Fibroblast of skin of scalp (primary cell): ENCODE measurements at places on chromosomes 16 and 17.

- DNase-seq = no peak
Measured at GRCh38 chr17:48995304-48995973, 1.7 kb upstream of the IGF2BP1 start.

DNA sequence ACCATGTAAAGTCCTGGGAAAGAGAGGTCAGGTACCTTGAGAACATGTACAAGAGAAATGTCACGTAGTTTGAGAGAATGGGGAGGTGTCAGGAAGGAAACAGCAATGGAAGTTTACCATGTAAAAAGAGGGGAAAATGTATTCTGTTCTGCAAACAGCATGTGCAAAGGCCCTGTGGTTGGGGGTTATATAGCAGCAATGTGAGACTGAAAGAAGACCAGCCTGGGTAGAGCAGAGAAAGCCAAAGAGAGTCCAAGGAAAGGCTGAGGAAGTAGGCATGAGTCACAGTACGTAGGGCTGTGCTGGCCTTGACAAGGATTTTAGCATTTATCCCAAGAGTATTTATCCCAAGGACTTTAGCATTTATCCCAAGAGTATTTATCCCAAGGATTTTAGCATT, 141.3 kb upstream of the CACNG3 start:
- no peak for DNase-seq

DNA sequence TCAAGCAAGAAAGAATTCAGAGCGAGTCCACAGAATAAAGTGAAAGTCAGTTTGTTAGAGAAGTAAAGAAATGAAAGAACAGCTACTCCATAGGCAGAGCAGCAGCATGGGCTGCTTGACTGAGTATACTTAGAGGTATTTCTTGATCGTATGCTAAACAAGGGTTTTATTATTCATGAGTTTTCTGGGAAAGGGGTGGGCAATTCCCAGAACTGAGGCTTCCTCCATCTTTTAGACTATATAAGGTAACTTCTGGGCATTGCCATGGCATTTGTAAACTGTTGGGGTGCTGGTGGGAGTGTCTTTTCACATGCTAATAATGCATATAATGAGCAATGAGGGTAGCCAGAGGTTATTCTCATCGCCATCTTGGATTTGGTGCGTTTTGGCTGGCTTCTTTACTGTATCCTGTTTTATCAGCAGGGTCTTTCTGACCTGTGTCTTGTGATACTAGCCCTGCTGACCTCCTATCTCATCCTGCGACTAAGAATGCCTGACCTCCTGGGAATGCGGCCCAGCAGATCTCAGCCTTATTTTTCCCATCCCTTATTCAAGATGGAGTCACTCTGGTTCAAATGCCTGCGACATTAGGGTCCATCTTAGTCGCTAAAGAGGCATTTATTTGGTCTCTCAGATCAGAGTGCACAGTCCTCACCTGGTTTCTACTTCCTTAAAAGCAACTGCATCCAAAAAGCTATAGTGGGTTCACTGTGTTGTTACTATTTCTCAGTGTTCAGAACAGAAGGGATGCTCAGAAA, 100.6 kb upstream of the CACNG5 start:
- DNase-seq = no peak

DNA sequence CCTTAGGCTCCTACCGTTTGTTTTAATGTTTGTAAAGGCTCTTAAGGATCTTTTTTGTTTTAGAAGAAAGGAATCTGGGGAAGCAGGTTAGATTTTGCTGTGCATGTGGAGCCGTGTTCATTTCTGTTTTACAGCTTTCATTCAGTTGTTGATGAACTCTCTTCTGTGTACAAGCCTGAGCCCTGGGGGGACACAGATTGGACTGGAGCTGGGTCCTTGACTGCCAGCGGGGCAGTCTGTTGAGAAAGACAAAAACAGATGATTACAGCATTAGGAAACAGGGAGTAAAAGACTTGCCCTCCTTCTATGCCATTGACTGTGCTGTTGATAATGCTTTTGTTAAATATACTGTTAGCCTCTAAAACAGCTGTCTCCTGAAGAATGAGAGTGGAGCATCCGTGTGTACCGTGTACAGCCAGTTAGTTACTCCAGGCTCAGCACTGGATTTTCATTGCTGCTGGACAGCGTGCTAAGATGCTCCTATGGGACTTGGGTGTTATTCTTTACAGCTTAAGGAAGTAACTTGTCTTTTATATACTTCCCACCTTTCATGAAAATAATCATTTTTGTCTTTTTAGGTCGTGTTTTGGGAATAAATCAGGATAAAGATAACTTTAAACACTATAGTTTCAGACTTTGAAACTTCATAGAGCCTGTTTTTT, 3.2 kb downstream of the MAP1LC3B start:
- no peak for DNase-seq

- DNase-seq = peak; percentile 93
Measured at GRCh38 chr16:3950343-3951193, 70.1 kb upstream of the CREBBP start.

GRCh38 chr16:89155851-89156739, 15.5 kb upstream of the CDH15 start:
- DNase-seq = no peak

- DNase-seq = no peak
Measured at GRCh38 chr17:30273373-30273772, 18.4 kb downstream of the BLMH start.

GRCh38 chr16:50288026-50288425, 21.7 kb downstream of the ADCY7 start:
- no peak for DNase-seq

DNA sequence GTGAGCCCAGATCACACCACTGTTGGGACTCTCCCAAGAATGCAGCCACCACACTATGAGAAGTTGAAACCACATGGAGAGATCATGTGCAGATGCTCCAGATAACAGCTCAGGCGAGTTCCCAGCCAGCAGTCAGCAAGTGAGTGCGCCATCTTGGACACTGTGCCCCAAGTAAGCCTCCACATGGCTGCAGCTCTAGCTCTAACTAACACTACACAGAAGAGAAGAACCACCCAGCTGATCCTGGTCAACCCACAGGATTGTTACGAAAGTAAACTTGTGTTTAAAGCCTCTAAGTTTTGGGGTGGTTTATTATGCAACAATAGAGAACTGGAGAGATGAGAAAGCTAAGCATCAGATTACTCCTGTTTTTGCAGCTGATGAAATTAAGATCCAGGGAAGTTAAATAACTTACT, 25.8 kb downstream of the SLC38A7 start:
- DNase-seq = no peak

DNA sequence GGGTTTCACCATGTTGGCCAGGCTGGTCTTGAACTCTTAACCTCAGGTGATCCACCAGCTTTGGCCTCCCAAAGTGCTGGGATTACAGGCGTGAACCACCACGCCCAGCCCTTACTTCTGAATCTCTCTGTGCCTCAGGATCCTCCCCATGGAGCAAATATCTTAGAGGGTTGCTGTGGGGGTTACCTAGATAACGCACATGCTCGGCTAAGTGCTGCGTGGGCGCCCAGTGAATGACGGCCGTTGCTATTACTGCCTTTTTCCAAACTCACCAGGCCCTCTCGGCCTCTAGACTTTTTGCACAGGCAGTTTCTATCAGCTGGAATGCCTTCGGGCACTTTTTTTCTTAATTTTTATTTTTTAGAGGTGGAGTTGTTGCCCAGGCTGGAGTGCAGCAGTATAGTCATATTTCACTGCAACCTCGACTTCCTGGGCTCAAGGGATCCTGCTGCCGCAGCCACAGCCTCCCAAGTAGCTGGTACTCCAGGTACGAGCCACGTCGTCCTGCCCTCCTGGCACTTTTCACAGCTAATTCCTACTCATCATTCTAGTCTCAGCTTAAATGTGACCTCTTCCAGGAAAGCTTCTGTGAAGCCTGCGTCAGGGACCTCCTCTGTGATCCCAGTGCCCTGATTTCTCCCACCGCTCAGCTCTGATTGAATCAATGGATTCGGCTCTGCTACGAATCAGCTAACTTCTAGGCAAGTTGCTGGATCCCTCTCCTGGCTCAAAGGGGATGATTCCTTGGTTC, 8.6 kb downstream of the CCDC102A start:
- no peak for DNase-seq

- DNase-seq = peak; percentile 44
Measured at GRCh38 chr17:2033153-2033552, 3.2 kb downstream of the DPH1 start.

DNA sequence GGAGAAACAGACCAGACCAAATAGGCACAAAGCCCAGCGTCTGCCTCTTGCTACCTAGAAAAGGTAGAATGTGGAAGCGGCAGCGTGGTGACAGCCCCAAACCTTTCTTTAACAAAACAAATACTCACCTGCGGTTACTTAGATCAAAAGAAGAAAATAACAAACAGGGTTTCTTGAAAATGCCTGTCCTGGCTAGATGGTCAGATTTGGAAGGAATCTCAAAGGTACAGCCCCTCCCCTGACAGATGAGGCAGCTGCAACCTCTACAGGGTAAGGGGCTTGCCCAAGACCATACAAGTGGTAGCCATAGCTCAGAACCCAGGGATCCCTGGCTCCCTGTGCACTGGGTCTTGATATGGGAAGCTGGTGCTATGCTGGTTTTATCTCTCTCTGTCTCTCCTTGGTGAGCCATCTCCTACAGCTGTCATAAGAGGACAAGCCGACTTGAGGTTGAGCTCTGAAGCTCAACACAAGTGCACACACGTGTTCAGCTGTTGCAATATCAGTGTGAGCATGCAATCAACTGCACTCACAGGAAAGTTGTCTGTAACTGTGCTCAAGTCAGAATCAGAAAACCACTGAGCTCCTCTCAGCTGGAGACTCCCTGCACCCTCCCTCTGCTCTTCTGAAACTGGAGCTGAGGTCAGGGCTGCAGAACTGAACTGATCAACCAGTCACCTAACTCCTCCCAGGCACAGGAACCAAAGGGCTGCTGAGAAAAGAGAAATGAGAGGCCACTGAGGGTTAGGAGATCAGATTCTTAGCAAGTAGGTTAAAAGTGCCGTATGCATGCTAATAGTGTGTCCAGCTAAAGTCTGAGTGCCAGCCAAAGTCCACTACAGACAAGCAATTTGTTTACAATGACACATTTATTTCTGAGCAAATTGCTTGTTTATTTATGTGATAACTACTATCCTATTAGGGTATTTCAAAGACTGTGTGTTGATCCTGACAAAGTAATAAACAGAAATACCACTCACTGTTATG, 6.1 kb upstream of the RNF157 start:
- peak; percentile 35 for DNase-seq

- DNase-seq = no peak
Measured at GRCh38 chr17:13158494-13159240, 140.8 kb upstream of the ELAC2 start.

DNA sequence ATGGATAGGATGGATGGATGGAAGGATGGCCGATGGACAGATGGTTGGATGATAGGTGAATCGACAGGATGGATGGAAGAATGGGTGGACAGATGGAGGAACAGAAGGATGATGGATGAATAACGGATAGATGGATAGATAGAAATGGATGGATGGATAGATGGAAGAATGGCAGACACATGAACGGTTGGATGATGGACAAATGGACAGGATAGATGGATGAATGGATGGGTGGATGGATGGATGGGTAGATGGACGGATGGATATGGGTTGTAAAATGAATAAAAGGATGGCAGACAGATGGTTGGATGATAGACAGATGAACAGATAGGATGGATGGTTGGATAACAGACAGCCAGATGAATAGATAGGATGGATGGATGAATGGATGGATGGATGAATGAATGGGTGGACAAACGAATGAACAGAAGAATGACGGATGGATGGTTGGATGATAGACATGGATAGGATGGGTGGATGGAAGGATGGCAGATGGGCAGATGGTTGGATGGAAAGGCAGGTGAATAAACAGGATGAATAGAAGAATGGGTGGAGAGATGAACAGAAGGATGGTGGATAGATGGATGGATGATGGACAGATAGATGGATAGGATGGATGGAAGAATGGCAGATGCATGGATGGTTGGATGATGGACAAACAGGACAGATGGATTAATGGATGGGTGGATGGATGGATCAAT, 55.9 kb downstream of the DYNLRB2 start:
- DNase-seq = no peak

GRCh38 chr17:47987240-47987835, 16.4 kb downstream of the CDK5RAP3 start:
- DNase-seq = peak; percentile 39

DNA sequence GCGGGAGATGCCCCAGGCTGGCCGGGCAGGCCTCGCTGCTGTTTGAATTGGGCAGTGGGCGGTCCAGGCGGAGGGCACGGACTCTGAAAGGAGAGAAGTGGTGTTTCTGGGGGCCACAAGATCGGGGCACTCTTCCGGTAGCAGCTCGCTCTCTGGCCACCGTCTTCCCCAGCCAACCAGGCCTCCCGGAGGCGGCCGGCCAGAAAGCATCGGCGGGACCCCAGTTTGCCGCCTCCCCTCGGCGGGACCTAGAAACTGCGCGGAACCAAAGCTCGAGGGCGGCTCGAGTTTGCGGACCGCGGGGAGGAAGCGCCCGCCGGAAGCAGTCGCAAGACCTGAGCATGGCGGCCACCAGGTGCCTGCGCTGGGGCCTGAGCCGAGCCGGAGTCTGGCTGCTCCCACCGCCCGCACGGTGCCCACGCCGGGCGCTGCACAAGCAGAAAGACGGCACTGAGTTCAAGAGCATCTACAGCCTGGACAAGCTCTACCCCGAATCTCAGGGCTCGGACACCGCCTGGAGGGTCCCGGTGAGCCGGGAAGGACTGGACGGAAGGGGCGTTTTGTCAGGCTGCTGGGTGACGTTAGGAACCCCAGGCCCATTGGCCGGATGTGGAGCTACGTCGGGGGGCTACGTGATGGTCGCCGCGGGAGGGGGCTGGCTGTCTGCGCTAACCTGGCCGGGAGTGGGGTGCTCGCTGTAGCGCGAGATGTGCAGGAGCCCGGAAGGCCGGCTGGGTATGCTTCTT, at the start of gene MRPL58:
MRPL58 (plus strand) TSS at position 325 of the 746 bp plus-strand sequence; CDS start at position 342, 17 bp downstream.
- peak; percentile 88 for DNase-seq
